ENCODE measurements at places on chromosomes 1 and 21.

- no peak for DNase-seq
These were observed 185.4 kb downstream of the LMO4 start for GRCh38 chr1:87513966-87514660.

DNA sequence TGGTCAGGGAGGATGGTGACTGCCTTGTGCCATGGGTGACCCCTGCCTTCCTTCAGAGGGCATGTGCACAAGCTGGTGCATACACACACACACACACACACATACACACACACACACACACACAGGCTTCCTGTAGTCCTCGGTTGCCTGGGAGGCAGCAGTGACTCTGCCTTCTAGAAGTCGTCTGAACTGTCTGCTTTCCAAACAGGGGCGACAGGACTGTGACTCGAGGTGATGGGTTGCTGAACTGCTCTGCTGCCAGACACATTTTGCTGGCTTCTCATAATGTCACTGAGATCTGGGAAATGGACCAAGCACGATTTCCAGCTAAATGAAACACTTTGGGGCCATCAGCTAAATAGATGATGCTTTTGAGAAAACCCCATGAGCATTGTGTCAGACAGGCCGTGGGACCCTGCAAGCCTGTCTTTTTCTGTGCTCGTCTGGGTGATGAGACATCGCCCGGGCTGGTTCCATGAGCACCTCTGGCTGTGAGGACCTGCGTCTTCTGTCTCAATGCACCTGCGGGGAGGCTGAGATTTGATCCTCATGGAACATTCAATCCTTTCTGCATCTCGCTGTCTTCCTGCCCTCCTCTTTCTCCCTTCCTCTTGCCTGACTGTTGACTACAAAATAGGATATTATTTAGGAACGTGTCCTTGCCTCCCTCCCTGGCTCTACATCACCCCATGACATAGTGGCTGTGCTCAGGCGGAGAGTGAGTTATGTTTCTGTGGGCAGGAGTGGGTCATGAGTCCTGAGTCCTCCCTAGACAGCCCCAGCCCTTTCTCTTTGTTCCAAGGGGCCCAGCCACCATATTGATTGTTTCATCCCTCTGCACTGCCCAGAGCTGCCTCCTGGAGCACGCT lies 436.8 kb downstream of the CAMTA1 start:
- DNase-seq, result no peak

DNA sequence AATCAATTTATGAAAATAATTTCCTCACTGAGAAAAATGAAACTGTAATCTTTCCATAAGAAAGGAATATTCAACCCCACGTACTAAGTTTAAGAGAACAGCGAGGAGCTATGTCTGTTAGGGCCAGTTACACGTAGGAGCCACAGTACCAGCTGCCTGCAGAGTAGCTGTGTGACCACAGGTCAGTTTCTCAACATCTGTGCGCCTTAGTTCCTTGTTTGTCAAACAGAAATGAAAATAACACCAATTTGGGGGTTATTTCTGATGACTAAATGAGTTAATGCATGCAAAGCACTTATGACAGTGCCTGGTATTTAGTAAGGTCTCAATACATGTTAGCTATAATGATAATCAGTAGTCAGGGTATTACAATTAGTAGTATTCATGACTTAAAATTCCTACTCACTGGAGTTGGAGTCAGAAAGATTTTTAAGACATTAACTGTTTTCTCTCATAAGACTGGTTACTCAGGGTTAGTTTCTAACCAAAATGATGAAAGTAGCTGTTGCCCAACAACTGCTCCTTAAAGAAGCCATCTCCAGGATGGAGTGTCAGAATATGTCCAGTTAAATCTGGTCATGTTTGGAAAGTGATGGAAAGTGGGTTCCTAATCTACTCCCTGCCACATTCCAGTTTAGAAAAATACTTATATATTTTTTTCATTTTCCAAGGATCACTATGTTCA lies 85.8 kb upstream of the ZNF648 start:
- DNase-seq, result no peak

- no peak for DNase-seq
These were observed 13.2 kb downstream of the AGRN start for GRCh38 chr1:1033009-1033587.

DNA sequence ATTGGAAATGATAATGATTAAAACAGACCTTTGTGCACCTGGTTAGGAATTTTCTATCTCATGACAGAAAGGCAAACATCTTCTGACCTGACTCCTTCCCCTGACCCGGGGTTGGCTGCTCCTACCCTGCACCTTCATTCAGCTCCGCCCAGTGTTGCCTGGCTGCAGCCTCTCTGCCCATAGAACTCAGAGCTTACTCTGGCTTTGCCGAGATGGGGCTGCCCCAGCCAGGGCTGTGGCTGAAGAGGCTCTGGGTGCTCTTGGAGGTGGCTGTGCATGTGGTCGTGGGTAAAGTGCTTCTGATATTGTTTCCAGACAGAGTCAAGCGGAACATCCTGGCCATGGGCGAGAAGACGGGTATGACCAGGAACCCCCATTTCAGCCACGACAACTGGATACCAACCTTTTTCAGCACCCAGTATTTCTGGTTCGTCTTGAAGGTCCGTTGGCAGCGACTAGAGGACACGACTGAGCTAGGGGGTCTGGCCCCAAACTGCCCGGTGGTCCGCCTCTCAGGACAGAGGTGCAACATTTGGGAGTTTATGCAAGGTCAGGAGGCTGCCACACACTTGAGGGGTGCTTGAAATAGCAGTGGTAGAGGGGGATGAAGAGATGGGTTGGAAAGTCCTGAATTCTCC lies at the start of gene DIO1:
TSS of gene DIO1 (plus strand) at position 189 of the 638 bp plus-strand sequence. CDS start at position 213, 24 bp downstream.
- no peak for DNase-seq

GRCh38 chr1:29574871-29575270 lies 338.5 kb downstream of the PTPRU start:
- no peak for DNase-seq

DNA sequence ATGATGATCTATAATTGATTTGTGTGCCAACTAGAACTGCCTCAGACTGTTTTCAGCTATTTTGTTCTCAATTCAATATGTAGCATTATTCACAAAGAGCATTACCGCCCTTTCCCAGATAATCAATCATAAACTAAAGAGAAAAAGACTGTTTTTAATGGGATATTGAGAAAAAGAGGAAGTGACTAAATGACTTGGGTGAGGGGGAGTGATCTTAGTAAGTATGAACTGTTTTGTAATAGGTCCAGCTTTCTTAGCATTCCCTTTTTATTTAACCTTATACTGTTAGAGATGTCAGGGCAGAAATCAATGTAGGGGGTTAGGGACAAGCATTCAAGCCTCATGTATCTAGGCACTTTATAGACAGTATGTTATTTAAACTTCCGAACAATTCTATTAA lies 157.8 kb upstream of the DPYD start:
- DNase-seq, result no peak

- no peak for DNase-seq
These were observed 120.0 kb upstream of the B3GALT2 start for GRCh38 chr1:193306430-193306829.

GRCh38 chr1:3313576-3313950 lies 140.9 kb upstream of the ARHGEF16 start:
- DNase-seq, result peak; percentile 64

GRCh38 chr1:101366513-101367215 lies 129.8 kb downstream of the S1PR1 start:
- DNase-seq, result no peak

- DNase-seq, result no peak
These were observed 70.7 kb downstream of the POFUT2 start for GRCh38 chr21:45217010-45217409.

GRCh38 chr1:211566431-211567025 lies 12.4 kb downstream of the SLC30A1 start:
- DNase-seq, result no peak

DNA sequence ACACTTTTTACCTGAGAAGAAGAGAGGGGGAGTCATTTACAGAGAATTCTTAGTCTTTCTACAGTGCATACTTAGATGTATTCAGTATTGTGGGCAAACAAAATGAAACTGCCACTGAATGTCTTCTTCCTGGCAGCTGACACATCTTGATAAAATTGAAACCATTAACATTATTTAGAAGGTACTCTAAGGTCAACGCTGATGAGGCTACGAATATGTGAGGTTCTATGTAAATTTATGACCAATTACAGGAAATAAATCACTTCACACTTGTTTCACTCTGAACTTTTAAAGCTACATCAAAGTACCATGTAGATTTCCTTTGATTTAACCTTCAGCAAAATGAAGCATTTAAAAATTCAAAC lies 51.3 kb upstream of the GFI1 start:
- no peak for DNase-seq

DNA sequence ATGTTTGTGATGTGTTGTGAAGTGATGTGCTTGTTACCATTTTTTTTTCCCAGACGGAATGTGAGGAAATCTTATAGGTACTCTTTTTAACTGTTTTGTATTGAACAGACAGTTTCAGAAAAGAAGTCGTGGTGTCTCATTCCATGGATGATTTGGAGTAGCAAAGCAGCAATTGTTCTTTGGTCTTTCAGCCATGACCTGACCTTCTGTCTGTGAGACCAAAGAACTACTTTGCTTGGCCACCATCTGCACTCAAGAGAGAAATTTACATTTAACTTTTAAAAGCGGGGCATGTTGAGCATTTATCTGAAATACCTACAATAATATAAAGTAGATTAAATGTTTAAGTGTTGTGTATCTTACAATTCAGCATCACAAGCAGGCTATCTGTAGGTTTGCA lies 90.2 kb downstream of the SDCCAG8 start:
- no peak for DNase-seq

DNA sequence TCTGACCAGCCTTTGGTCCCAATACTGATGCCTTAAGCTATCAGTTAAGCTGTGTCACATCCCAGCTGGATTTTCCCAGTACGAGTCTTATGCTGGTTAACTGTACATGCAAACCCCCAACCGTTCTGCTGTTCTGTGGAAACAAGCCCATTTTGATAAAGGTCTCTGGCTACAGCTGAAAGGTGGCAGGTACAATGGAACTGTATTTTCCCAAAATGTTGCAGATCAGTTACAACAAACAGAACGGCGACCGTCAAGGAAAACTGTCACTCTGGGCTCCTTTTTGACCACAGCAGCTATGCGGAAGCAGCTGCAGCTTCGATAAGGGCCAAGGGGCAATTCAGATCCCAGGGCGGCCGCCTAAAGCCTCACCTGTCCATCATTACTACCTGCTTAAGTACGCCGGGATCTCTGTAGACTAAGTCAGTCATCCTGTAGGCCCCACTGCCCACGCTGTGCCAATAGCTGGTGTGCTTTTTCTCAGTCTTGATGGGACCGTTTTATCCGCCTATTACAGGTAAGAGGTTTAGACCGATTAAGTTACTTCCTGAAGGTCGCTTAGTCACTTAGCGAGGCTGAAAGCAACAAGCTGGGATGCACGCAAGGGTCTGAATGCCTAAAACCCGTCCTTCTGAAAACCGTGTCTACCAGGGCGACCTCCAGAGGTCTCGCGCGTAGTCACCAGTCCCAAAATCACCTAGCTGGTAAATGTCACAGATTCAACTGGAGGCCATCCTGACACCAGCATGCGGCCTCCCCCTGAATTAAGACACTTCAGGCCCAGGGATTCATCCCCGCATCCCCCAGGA lies 11.1 kb upstream of the RAB42 start:
- no peak for DNase-seq

- DNase-seq, result no peak
These were observed 94.0 kb downstream of the ST6GALNAC5 start for GRCh38 chr1:76961181-76961819.

GRCh38 chr1:208895181-208895580 lies 651.0 kb upstream of the PLXNA2 start:
- DNase-seq, result no peak

DNA sequence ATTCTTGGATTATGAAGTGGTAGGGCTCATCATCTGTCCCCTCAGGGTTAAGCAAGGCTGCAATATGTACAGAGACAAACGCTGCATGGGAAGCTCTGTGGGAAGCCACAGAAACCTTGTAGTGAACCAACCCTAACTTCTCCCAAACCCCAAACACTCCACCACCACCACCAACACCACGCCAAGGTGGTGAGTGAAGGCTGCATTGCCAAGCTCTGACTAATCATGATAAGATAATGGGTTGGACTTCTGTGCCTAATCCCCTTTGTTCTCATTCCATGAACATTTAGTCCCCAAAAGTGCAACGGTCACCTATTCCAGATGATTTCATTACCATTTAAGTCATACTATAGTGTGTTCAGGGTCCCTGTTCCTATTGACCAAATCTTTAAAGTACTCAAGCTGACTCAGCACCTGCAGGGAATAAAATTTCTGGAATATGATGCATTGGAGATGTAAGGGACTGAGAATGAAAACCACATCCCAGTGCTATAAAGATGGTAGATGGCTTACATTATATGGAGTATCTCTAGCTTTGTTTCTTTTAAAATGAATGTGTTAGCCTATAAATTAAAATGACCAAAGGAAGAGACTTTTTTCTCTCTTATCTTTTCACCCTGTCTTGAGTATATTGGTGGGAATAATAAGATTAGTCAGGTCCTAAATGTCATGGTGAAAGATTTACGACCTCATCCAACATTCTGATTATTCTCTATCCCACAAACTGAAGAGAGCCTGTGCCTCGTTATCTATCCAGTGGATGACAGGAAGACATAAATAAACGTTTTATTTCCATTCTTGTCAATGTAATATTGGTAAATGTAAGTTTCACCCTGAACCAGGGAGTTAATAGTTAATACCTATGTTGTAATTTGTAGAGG lies 22.6 kb upstream of the PLD5 start:
- no peak for DNase-seq

GRCh38 chr1:203475012-203475981 lies at the start of gene PRELP:
PRELP (plus strand) TSS chr1:203475806; CDS start chr1:203483185, 7,379 bp downstream.
- no peak for DNase-seq

- no peak for DNase-seq
These were observed 245.4 kb upstream of the POU3F1 start for GRCh38 chr1:38291906-38292521.

DNA sequence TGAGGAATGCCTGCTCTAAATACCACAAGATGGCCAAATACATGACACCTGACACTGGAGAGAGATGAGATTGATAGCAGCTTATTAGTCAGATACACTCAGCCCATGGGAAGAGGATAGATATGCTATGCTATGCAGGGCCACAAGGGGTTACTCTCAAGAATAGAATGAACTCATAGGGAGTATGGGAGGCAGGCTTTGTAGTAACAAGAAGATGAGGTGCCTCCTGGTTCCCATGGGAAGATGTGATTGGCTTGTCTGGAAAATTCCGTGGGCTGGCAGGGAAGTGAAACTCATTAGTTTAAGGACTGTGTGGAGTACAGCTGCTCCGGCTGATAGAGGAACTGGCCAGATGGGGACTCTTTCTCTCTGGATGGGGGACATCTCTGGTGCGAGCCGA lies 16.5 kb downstream of the CCDC30 start:
- no peak for DNase-seq

DNA sequence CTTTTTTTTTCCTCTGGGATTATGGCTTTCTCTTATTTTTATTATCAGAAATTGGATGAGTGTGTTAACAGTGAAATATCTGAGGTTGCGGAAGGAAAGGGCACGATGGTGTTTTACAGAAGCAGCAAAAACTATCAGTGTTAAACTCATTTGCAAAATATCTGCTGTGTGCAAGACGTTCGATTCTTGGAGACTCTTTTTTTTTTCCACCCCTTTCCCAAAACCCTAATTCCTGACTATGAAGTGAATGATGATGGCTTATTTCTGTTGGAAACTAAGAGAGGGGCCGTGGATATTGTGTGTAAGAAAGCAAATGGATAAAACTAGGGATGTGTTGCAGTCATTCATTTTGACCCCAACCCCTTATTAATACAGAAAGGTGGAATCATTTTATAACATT lies 677 bp downstream of the NCAM2 start:
- DNase-seq, result no peak
